ENCODE measurements at places on chromosomes 13 and 19.

- H3K4me1 ChIP-seq = no peaks in the 10 kb centered on the region
- no peak for DNase-seq
- H3K4me3 ChIP-seq = no peak overlapping the region
- no peak overlapping the region for H3K27ac ChIP-seq
- H3K27me3 ChIP-seq = no peaks in the 10 kb centered on the region
- no peaks in the 10 kb centered on the region for H3K36me3 ChIP-seq
These were observed 186.3 kb downstream of the IRS2 start for GRCh38 chr13:109599901-109600657.

GRCh38 chr19:38168637-38169036, 55.4 kb downstream of the DPF1 start:
- peaks cover 14% of the 10 kb centered on the region for H3K36me3 ChIP-seq
- no peaks in the 10 kb centered on the region for H3K27me3 ChIP-seq
- no peak overlapping the region for H3K27ac ChIP-seq

- DNase-seq = no peak
- no peak overlapping the region for H3K4me3 ChIP-seq
- H3K36me3 ChIP-seq = no peaks in the 10 kb centered on the region
These were observed 14.6 kb upstream of the SLC7A10 start for GRCh38 chr19:33240181-33240771.

GRCh38 chr19:21498651-21499050, 6.8 kb upstream of the ZNF429 start:
- H3K27ac ChIP-seq = no peak overlapping the region
- no peaks in the 10 kb centered on the region for H3K4me1 ChIP-seq

DNA sequence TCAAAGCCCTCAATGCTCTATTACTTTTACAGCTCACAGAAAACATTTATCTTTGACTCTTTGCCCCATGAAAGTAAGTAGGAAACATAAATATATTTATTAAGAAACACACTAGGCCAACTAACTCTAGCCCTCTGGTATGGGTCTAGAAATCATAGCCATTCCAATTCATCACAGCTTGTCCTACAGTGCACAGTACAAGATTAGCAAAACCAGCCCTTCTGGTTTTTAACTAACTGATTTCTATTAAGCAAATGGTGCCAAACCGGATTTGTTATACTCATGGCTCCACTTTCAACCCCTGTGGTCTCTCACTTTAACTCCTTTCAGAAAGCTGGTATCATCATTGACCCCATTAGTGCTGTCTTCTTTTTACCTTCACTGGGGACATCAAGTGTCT, 5.6 kb upstream of the LRRC63 start:
- no peak for DNase-seq
- H3K4me3 ChIP-seq = no peak overlapping the region
- H3K4me1 ChIP-seq = no peaks in the 10 kb centered on the region
- no peak overlapping the region for H3K27ac ChIP-seq

DNA sequence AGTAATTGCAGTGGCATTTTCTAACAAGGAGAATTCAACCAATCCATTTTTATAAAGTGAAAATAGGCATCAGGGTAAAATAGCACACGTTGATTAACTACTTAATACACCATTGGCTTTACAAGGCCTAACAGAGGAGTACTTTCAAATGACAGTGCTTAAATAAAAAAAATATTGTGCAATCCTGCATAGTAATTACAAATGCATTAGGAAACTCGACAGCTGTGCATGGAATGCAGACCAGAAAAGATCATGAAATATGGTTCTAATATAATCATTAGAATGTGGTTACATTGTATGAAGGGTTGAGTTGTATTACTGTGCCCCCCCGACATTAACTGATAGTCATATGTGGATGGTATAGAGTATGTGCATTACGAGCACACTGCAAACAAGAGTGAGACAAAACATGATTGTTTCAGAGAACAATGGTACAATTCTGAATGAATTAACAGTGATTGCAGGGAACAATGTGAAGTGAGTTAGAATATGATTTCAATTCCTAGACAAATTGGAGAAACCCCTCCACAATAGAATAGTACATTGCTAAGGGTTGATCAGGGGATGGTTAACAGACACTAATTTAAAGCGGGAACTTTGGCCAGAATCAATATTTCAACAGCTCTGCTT, 270.6 kb downstream of the GPC5 start:
- no peak for DNase-seq
- no peaks in the 10 kb centered on the region for H3K36me3 ChIP-seq
- no peak overlapping the region for H3K4me3 ChIP-seq
- H3K27me3 ChIP-seq = no peaks in the 10 kb centered on the region

GRCh38 chr19:2083174-2083854, 12.8 kb downstream of the MOB3A start:
- H3K27ac ChIP-seq = no peak overlapping the region
- H3K36me3 ChIP-seq = peaks cover 2% of the 10 kb centered on the region
- DNase-seq = no peak

DNA sequence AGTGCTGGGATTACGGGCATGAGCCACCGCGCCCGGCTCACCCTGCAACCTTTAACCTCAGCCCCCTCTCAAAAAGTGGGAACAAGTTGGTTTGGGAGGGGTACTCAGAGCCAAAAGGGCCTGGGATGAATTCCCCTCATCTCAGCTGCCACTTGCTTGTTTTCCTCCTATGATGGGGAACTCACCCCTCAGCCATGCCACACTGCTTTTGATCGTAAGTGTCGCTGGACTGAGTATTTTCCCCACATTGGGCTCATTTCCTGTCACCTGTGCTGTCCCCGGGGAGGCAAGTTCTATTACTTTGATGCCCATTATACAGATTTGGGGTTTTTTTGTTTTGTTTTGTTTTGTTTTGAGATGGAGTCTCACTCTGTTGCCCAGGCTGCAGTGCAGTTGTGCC, 6.5 kb downstream of the R3HDM4 start:
- no peak overlapping the region for H3K27ac ChIP-seq
- H3K27me3 ChIP-seq = no peaks in the 10 kb centered on the region

DNA sequence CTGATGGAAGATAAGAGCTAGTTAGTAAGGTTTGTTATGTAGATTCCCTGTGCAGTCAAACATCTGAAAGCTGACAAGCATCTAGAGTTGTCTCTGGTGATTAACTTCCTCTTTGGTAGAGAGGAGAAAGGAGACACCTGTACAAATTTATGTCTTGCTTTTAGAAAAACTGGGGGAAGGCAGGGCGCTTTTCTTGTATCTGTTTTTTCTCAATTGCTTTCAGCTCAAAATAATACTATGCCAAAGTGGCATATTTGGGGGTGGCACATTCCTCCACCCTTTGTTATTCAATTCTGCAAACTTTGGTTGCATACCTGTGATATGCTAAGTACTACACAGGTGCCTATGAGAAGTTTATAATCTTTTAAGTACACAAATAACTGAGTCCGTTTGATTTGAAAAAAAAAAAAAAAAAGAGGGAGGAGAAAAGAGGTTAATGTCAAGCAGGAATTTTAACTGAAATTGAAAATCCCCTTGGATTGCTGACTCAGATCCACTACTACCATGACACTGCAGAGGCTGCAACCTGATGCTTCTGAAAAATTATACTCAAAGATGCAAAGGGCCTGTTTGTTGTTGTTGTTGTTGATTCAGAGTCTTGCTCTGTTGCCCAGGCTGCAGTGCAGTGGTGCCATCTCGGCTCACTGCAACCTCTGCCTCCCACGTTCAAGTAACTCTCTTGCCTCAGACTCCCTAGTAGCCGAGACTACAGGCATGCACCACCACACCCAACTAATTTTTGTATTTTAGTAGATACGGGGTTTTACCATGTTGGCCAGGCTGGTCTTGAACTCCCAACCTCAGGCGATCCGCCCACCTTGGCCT, 164.8 kb upstream of the NBEA start:
- no peak overlapping the region for H3K27ac ChIP-seq
- H3K4me3 ChIP-seq = no peak overlapping the region
- DNase-seq = no peak
- H3K4me1 ChIP-seq = no peaks in the 10 kb centered on the region
- H3K27me3 ChIP-seq = peaks cover 2% of the 10 kb centered on the region

DNA sequence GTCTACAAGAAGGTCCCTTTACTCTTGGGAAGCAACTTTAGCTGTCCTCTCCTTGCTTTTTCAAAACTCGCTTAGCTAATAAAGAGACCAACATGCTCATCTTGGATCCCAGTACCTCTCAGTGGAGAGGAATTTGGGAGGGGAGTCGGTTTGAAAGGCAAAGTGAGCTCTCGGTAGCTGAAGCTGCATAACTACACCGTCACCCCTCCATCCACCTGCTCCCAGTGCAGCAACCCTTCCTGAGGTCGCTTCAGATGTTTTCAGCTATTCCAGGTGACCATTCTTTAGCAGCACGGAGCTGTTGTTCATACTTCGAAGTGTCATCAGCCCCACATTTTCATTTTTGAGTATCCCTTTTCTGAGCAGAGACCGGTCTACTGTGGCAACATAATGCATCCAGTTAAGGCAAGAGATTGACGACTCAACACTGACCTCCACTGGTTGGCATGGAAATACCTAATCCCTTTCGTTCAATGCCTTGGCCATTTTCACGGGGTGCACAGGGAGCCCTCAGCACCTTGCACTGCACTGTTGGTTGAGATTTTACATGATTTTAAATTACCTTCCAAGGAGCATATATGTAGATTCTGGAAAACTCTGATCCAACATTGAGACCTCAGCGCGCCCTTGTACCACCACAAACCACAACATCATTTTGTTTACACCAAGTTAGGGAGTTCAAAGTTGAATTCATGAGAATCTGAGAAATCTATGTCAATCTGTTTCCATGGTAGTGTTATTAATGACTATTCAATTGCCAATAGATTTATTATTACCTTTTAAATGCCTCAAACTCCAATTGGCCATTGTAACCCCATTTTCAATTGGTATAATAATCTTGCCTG, 42.2 kb downstream of the DLEU7 start:
- no peak overlapping the region for H3K4me3 ChIP-seq
- H3K27ac ChIP-seq = no peak overlapping the region
- H3K4me1 ChIP-seq = peaks cover 4% of the 10 kb centered on the region
- no peaks in the 10 kb centered on the region for H3K36me3 ChIP-seq

DNA sequence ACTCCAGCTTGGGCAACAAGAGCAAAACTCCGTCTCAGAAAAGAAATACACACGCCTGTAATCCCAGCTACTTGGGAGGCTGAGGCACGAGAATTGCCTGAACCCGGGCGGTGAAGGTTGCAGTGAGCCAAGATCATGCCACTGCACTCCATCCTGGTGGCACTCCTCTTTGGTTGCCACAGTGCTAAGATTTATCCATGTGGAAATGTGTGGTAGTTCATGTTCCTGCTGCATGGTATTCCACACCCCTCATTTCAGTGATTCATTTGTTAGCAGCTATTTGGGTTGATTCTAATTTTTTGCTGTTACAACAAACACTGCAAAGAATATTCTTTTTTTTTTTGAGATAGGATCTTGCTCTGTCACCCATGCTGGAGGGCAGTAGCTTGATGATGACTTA, 12.1 kb downstream of the IFNL3 start:
- H3K27ac ChIP-seq = no peak overlapping the region
- H3K36me3 ChIP-seq = no peaks in the 10 kb centered on the region
- DNase-seq = no peak
- H3K27me3 ChIP-seq = no peaks in the 10 kb centered on the region
- no peaks in the 10 kb centered on the region for H3K4me1 ChIP-seq

GRCh38 chr19:4682417-4683200, 12.5 kb upstream of the MYDGF start:
- H3K27me3 ChIP-seq = no peaks in the 10 kb centered on the region
- DNase-seq = no peak
- peaks cover 32% of the 10 kb centered on the region for H3K36me3 ChIP-seq
- no peaks in the 10 kb centered on the region for H3K4me1 ChIP-seq
- no peak overlapping the region for H3K27ac ChIP-seq

DNA sequence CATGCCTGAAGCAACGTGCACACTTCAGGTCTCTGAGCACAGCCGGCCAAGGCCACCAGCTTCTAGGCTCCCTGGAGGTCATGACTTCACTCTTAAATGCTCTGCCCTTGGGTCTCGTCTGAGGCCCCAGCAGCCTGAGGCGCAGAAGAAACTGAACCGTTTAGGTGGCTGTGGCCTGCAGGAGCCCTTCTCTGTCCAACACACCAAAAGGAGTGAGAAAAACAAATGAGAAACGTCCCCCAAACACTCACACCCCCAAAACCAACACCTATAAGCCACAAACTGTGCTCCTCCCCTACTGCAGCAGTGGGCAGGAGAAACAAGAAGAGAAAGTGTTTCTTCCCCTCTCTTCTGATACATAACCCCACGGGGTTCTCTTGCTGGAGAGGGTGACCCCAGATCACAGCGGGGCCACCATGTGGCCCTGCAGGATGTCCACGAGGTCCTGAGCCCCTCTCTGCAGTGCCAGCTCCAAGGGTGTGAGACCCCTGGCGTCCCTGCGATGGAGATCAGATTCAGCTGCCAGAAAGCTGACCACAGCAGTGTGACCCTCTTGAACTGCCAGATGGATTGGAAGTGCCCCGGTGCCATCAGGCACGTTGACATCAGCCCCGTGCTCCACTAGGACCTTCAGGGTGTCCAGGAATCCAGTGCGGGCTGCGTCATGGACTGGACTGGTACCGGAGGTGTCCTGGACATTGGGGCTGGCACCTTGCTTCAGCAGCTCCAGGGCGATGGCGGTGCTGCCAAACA, 1.0 kb upstream of the KRI1 start:
- H3K27ac ChIP-seq = peak overlapping the region; percentile 47
- peaks cover 27% of the 10 kb centered on the region for H3K4me1 ChIP-seq
- H3K27me3 ChIP-seq = no peaks in the 10 kb centered on the region
- no peak for DNase-seq

GRCh38 chr19:2032296-2032941, 16.9 kb upstream of the BTBD2 start:
- no peak overlapping the region for H3K4me3 ChIP-seq
- peak overlapping the region; percentile 60 for H3K27ac ChIP-seq
- peaks cover 17% of the 10 kb centered on the region for H3K4me1 ChIP-seq

DNA sequence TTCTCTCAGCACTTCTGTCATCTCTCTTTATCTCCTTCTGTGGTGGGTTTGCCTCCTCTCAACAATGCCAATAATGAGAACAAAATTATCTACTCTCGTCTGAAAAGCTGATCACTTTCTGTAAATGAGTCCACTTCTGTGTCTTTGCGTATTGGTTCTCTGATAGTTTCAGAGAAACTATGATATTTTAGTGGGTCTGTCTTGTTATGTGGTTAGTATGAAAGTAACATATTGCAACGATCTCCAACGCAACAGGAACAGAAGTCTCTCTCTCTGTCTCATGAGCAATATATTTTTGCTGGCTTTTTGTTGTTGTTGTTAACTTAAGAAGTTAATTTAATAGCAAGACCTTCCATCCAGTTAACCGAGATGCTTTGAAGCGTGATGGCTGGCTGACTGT, 47.8 kb upstream of the SLITRK6 start:
- no peak overlapping the region for H3K4me3 ChIP-seq
- no peaks in the 10 kb centered on the region for H3K4me1 ChIP-seq
- H3K27ac ChIP-seq = no peak overlapping the region
- no peaks in the 10 kb centered on the region for H3K27me3 ChIP-seq

- peaks cover 15% of the 10 kb centered on the region for H3K27me3 ChIP-seq
- no peaks in the 10 kb centered on the region for H3K4me1 ChIP-seq
- DNase-seq = no peak
- H3K36me3 ChIP-seq = no peaks in the 10 kb centered on the region
These were observed 136.9 kb downstream of the USP12 start for GRCh38 chr13:27034678-27035111.

Data from endothelial cell of umbilical vein (primary cell).